ENCODE measurements at places on chromosomes 5 and 9.
A peak's percentile ranks its signal among the peaks of the same experiment; 100 is the strongest.

GRCh38 chr5:93570294-93571113 is 10.5 kb downstream of the NR2F1-AS1 start:
- DNase-seq = no peak

GRCh38 chr5:179798144-179798770 is 4.5 kb downstream of the LTC4S start:
- DNase-seq = no peak

DNA sequence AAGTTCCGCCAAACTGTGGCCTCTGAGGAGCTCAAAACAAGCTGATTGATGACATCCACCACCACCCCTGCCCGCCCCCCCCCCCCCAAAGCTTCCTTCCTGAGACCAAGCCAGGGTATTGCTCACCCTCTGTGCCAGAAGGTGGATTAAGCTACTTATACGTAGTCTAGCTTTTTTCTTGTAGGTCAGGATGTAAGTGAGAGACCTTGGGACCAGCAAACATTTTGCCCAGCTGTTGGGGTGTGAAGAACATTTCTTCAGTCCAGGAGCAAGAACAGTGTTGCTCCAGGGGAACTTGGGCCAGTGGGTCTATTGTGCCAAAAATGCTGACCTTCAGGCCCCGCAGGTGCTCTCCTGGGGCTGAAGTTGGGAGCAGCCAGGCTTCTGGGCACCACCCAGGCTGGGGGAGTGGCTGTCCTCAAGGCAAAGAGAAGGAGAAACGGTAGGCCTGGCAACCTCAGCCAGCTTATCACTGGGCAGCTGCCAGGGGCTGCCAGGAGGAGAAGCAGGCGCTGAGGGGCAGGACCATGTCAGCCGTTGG is 18.0 kb downstream of the NEURL1B start:
- no peak for DNase-seq

- DNase-seq = no peak
These were observed 7.7 kb downstream of the LHFPL2 start for GRCh38 chr5:78640662-78641474.

- peak; percentile 81 for DNase-seq
These were observed 11.9 kb downstream of the GRIN1 start for GRCh38 chr9:137150617-137151457.

- DNase-seq = no peak
These were observed 81.6 kb downstream of the DAP start for GRCh38 chr5:10679336-10679988.

DNA sequence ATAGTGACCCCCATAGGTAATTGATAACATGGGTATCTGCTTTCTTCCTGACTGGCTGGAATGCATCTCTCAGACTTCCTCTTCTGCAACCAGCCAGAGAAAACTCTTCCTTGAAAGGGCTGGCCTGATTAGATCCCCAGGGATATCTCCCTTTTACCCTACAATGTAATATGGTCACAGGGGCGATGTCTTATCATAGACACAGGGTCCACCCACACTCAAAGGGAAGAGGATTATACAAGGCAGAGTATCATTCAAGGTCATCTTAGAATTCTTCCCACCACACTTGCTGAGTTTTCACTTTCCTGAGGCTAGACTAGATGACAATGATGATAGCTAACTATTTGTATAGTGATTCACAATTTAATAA is 33.2 kb downstream of the TTLL11 start:
- DNase-seq = no peak

DNA sequence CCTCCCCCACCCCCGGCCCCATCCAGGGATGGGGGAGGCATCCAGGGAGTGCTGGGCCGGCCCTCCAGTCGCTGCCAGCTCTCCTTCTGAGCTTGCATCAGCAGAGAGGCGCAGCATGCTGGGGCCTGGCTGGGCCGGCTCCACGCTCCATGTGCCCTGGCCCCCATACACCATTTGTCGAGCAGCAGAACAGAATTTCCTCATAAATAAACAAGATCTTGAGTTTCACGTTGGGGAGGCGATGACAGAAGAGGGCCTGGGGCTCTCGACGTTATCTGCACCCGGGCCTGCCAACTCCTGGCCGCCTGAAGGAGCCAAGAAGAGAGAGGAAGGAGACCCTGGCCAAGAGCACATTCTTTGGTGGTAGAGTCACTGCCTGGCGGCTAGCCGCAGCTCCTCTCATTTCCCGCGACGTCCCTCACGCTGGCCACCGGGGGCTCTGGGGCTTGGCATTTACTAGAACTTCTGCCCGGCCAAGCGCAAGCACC is 177.0 kb downstream of the FGF18 start:
- no peak for DNase-seq

DNA sequence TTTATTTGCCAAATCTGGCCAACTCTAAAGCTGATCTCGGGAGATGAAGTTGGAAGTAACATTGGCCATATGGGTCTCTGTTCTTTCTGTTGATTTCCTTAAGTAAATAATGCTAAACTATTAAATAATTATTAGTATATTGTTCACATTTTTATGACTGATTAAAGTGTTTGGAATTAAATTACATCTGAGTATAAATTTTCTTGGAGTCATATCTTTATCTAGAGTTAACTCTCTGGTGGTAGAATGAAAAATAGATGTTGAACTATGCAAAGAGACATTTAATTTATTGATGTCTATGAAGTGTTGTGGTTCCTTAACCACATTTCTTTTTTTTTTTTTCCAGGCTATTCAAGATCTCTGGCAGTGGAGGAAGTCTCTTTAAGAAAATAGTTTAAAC is 9.3 kb upstream of the FGF18 start:
- no peak for DNase-seq

GRCh38 chr9:1994180-1994579 is 21.0 kb upstream of the SMARCA2 start:
- no peak for DNase-seq

GRCh38 chr9:135676891-135677290 is 13.8 kb downstream of the LCN9 start:
- no peak for DNase-seq

DNA sequence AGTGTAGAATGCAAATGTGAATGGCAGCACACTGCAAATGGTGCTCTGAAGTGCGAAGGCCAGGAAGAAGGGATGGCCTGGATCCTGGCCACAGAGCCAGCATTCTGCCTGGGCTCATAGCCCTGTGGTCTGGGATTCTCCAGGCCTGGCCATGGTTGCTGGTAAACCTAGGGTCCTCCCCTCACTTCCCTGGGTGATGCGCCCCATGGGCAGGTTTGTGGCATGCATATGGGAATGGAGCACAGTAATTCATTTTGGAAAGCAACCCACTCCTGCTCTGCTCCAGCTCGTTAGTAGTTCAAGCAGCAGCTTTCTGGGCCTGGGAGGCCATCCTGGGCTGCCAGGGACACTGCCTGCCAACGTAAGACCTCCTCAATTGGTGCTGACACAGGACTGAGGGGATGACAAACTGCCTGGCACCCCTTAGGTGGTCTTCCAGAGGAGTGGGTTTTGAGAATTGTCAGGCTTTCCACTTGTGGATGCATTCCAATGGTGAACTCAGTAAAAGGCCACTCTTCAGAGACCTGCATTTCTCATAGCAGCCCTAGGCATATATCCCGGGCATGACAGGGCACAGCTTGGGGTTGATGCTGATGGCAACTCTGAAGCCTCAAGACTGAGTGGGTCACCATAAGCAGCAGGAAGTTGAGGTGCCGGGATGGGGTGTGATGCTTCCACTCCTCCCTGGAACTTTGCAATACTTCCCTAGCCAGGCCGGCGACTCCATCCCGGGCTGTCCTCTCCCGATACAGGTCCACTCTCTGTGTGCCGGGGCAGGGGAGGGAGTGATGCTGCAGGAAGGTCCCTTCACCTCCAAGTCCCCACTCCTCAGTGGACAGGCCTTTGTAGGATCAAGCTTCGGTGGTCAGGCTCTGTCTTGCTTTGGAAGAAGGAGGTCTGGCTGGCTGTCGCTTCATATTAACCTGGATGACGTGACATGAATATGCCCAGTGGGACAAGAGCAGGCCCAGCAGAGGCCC is 1.2 kb upstream of the SLC25A48 start:
- DNase-seq = no peak

GRCh38 chr5:41176952-41177351 is 36.4 kb downstream of the C6 start:
- DNase-seq = no peak

- no peak for DNase-seq
These were observed 75.4 kb upstream of the ADAMTS19 start for GRCh38 chr5:129384736-129385135.

GRCh38 chr9:128565578-128565977 is 13.2 kb downstream of the SPTAN1 start:
- no peak for DNase-seq

DNA sequence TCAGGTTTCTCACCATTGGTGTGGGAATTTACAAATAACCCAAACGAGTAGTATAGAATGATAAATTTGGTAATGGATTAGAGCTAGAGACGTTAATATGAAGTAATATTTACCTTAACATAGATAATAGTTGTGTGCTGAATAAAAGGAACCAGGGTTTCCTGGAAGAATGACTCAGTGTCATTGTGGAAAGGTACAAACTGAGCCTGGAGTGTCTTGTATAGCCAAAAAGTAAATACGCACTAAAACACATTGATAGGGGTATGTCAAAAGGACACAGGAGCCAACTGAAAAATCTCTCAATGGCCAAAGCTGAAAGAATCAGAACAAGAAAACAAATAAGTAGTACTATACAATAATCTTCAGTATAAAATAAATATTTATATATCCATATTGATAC is 363.5 kb downstream of the SLCO4C1 start:
- no peak for DNase-seq

- no peak for DNase-seq
These were observed 69.3 kb upstream of the NIPAL4 start for GRCh38 chr5:157390551-157391297.

- DNase-seq = no peak
These were observed 104.4 kb downstream of the THBS4 start for GRCh38 chr5:80139466-80139972.

GRCh38 chr5:21919414-21920022 is 933.6 kb downstream of the CDH12 start:
- DNase-seq = peak; percentile 4

DNA sequence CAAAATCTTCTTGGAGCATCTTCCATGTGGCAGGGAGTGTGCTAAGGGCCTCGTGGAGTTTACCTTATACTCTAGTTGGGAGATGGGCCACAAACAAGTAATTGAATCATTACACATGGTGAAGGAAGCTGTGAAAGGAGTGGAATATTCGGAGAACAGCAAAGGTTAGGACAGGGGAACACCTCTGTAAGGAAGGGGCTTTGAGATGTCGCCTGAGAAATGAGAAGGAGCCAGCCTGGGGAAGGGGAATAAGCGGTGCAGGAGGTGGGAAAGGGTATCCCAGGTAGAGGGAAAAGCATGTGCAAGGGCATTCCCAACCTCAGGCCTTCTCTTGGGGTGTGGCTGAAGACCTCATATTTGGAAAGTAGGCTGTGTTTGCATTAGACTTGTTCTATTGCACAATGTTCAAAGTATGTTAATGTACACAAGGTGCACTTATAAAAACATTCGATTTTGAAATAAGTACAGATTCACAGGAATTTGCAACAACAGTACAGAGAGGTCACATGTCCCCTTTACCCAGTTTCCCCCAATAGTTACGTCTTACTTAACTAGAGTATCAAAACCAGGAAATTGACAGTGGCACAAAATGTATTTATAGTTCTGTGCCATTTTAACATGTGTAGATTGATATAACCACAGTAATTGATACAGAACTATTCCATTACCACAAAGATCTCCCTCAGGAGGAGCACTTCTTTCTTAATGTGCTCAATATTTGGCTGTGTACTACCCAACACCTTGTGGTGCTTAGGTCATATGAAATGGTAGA is 2.4 kb upstream of the STOM start:
- DNase-seq = no peak

GRCh38 chr9:97419309-97419867 is 7.5 kb downstream of the TDRD7 start:
- no peak for DNase-seq

DNA sequence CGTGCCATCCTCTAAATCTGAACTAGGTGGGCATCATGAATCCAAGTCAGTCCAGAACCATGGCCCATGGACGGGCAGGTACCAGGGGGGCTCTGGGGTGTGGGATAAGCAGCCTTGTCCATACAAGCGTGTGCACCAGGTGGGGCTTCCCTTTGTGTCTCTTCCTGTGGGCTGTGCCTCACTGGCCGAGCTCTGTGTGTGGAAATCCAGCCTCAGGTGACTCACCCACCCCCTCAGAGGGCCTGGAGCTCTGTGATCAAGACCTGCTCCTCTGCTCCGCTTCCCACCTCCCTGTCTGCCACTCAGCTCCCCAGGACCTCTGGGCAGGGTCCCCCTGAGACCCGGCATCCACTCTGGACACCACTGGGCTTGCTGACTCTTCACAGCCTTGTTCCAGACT is 33.0 kb downstream of the GADD45G start:
- no peak for DNase-seq

DNA sequence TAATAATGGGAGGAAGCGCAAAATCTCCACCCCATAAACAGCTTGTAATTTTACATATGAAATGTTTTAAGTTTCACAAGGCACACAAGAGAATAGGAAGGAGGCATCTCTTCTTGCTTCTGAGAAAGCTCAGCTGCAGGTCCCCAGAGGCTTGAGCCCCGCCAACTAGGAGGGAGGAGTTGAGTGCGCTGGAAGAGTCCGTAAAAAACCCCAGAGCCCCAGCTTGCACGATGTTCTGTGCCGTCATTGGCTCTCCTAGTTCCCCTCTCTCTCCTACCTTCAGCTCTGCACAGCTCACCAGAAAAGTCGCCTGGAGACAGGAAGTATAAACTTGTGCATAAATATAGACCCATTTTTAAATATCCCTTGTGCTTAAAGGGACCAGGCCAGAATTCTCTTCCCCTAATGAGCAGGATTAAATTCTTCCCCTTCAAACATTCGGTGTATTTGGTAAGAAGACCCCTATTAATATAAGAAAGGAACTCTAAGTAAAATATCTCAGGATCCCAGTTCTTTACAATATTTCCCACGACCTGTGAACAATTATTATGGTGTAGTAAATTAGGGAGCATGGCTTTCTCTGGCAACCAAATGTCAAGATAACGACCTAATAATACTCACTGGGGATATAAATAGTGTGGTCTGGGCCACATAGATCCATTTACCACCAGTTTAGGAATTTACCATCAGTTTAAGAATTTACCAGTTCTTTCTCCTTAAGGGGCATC is 13.7 kb downstream of the GLRX start:
- DNase-seq = peak; percentile 91

- DNase-seq = no peak
These were observed 395.7 kb upstream of the SEMA6A start for GRCh38 chr5:116970318-116970717.

- DNase-seq = peak; percentile 16
These were observed 292.5 kb downstream of the PARP8 start for GRCh38 chr5:50958852-50959457.

- DNase-seq = no peak
These were observed 103.9 kb downstream of the ESM1 start for GRCh38 chr5:54881286-54882005.

- DNase-seq = no peak
These were observed 30.2 kb upstream of the BASP1 start for GRCh38 chr5:17187011-17187785.

DNA sequence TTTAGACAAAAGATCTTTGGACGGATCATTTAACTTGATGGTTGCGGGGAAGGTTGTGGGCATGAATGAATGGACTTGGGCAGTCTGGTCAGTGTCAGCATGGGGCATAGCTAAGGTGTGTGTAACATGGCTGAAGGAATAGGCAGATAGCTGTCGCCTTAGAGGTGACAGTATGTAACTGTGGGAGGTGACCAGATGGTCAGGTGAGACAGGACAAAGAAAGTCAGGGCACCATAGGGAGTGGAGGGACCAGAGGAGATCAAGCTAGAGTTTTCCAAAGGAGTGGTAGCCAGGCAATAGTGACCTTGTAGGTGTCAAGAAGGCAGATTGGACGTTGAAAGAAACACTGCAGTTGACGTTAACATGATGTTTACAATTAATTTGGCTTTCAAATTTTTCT is 43.1 kb downstream of the MARCHF6 start:
- DNase-seq = no peak

- no peak for DNase-seq
These were observed 20.1 kb downstream of the CXXC5 start for GRCh38 chr5:139668064-139668880.

Measured in germinal center (tissue), 1 donor.